ENCODE measurements at places on chromosomes 1 and 21.

GRCh38 chr1:178954325-178954690, 71.4 kb upstream of the FAM20B start:
- no peak for DNase-seq

GRCh38 chr1:186819563-186819962, 9.2 kb upstream of the PLA2G4A start:
- DNase-seq, result no peak

DNA sequence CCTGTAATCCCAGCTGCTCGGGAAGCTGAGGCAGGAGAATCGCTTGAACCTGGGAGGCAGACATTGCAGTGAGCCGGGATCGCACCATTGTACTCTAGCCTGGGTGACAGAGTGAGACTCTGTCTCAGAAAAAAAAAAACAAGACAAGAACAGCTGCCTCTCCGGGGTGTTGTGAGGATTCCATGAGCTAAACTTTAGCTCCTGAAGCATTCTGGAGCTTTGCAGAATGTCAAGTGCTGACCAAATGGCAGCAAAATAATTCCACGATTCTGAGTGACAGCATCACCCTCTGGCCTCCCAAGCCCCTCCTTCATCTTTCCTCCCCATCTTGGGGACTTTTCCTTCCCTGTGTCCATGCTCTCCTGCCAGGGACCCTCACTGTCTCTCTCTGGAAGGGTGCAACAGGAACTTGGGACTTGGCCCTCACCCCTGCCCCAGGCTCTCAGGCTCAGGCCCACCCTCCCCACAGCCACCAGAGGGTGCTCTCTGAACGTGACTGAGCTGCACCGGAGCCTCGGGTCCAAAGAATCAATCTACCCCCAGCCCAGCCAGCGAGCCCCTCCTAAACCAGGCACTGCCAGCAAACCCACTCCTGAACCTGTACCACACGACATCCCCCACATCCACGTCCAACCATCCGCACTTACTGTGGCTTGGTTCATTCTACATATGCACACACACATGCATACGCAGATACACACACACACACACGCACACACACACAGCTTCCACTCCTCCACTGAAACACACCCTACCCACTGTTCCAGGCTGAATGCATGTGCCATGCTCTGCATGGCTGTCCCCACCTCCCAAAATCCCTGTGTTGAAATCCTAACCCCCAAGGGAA, 45.7 kb downstream of the ACOT7 start:
- no peak for DNase-seq

- no peak for DNase-seq
These were observed 169.3 kb downstream of the GRIK3 start for GRCh38 chr1:36864823-36865601.

DNA sequence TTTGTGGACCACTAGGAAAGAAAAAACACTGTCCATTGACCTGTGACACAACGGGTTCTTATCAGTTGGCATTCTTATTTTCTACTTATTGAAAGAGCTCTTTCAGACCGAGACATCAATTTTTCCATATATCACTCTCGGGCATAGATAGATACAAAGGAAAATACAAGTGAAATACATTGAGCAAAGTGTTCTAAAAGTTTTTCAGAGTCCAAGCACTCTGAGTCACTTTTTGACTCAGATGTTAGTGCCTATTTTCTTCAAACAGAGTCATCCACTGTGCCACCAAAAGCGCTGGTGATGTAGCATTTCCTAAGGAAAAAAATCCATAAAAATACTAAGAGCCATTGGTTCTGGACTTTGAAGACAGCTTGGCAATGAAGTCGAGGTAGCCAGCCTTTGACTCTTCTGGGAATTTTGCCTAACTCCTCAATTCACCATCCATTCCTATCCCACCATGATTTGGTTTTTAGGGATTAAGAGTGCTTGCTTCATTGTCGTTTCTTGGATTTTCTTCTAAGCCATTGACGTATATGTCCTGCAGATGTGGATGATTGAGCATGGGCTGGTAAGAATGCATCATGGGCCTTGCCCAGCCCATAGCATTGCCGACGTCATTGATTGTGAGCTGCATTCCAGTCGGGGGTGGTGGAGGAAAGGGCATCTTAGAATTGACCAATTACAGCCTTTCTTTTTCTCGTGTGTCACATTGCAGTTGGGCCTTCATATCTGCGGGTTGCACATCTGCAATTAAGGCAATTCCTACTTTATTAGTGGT, 10.6 kb downstream of the GALNT2 start:
- no peak for DNase-seq

DNA sequence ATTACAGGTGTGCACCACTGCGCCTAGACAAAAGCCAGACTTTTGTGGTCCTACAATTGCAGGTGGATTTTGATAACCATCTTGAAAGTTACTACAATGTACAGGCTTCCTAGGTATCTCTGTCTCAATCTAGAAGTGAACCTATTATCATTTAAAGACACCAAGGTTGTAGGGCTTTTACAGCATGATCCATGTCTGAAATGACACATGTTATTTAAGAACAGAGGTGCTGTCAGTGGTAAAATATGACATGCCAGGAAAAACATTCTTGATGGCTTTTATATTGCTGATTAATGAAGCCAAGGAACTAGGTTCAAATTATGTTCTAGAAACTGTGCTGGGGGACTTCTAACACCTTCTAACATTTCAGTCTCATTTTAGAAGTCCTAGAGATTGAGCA, 253.1 kb downstream of the SDCCAG8 start:
- no peak for DNase-seq

DNA sequence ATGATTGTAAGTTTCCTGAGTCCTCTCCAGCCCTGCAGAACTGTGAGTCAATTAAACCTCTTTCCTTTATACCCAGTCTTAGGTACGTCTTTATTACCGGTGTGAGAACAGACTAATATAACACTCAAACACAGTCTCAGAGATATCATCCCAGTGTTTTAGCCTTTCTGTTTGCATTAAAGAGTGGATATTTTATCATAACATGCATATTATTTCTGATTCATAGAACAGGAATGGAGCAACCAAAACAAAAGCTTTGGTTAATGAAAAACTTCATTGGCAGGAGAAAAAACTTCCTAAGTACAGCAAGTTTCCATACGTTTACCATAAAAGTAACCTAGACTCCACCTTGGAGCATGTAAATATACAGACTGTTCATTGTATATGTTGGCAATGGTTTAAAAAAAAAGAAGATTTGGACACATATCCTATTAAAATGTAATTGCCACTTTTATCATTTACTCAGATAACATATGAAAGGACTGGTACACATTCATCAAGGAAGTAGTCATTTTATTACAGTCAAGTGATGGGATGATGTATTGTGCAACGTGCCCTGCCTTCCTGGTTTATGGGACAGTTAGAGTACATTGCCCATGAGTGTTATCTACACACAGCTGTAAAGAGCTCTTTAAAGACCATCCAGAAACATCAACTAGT, 144.8 kb downstream of the ETS2 start:
- no peak for DNase-seq

DNA sequence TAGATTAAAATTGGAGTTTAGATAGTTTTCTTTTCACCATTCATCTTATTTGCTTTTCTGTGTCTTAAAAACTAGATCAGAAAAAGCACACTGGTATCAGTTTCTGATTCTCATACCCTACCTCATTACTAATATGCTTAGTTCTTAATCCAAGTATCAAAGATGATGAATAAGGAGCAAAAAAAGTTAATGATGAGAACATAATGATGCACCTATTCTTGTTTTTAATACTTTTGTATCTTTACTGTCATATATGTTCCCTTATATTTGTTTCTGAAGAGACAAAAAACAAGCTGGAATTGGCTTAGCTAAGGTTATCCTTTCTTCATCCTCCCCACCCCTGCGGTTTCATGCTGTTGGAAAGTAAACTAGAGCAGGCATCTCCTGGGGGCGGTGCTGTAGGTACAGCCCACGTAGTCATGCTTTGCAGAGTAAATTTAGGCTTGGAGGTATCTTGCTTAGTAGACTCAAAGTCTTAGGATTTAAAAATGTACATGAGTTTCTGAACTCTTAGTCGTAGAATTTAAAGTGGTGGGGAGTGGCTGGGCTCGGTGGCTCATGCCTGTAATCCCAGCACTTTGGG, 16.4 kb downstream of the CNIH4 start:
- DNase-seq, result no peak

- no peak for DNase-seq
These were observed 104.2 kb upstream of the RALGPS2 start for GRCh38 chr1:178620584-178621475.

DNA sequence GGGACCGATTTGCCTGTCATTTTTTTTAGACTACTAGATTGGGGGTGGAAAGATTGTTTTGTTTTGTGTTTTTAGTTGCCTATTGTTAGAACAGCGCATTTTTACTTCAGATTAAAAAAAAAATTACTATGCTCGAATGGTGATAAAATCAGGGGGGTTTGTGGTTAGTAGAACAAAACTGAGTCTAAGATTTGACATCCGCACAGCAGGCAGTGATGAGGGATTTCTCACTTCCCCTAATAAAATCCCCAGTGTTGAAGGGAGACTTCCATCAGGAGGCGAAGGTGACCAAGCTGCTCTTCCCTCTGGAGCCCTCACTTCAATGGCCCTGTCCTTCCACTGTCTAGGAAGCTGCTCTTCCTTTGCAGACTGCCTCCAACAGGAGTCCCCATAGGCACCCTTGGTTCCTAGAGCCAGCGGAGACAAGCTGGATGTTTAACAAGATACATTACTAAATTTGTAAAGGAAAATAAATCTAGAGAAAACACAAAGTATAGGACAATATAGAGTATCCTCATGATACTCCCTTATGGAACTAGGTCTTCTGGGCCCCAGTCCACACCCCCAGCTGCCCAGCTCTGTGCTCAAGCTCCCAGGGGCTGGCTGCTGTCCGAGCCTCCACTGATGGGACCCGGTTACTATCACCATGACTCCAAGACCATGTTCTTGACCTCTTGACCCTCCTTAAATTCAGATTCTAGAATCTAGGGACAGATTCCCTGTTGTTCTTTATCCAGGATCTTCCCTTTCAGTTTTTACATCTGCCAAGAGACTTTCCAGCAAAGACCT, 31.0 kb downstream of the TENT5C start:
- no peak for DNase-seq

DNA sequence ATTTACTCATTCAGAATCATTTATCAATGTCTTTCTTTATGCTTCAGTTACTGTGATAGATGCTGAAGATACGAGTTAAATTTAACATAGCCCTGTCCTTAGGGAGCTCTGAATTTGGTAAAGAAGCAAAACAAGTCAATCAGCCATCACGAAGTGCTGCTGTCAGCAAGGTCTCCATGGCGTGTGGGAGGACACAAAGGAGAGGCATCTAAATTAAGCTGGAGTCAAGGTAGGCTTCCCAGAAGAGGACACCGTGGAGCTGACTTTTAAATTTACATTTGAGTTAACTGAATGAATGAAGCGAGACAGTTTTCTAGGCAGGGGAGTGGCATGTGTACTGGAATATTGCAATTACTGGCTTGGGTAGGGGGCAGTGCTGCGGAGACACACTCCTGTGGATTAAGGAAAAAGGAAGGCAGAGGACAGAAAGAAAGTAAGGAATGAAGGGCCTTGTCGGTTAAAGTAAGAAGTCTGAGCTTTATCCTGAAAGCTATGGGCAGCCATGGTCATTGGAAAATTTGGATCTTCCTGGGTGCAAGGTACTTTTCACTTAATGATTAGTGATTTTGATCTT, 41.3 kb upstream of the C1orf87 start:
- no peak for DNase-seq

GRCh38 chr1:204282761-204283221, 69.0 kb upstream of the GOLT1A start:
- no peak for DNase-seq
